Stimulated activated CD8-positive, alpha-beta memory T cell treated with anti-CD3 and anti-CD28 coated beads, Interleukin-7, amount 100 ng/mL, for 48 hours (primary cell): ENCODE measurements at places on chromosomes 13 and 19.

- no peak for DNase-seq
These were observed 5.0 kb downstream of the PRSS57 start for GRCh38 chr19:690203-690602.

DNA sequence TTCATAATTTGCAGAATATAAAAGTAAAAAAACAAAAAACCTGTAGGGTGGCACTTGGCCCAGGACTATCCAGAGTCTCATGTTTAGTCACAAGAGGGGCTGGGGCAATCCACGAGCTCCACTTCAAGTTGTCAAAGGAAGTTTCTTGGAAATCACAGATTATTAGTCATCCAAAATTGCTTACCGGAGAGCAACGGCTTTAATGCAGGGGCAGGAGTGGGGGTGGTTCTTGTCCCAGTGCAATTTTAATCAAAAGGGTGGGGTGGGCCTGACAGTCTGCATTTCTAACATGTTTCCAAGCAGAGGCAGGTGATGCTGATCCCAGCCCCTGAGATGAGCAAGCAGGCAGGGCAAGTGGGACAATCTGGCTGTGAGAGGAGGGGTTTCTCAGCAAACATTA lies 233.9 kb downstream of the ABCC4 start:
- no peak for DNase-seq

DNA sequence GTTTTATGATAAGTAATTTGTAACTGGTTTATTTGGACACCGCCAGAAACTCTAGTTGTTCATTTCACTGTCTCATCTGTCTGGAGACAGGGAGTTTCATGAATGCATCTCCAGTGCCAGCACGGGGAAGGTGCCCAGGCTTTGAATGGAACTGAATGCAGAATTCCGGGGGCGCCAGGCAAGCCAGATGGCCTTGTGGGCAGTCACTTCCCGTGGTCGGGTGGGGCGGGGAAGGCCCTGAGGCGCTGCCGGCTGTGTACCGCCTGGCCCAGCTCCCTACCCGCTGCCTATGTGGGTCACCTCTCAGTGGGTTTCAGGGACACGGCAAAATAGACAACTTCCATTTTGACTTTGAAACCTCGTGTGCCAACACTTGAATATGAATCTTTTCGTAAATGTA lies 28.8 kb upstream of the MCF2L start:
- DNase-seq = no peak

GRCh38 chr19:10508707-10509106 lies 5.6 kb upstream of the KEAP1 start:
- no peak for DNase-seq

DNA sequence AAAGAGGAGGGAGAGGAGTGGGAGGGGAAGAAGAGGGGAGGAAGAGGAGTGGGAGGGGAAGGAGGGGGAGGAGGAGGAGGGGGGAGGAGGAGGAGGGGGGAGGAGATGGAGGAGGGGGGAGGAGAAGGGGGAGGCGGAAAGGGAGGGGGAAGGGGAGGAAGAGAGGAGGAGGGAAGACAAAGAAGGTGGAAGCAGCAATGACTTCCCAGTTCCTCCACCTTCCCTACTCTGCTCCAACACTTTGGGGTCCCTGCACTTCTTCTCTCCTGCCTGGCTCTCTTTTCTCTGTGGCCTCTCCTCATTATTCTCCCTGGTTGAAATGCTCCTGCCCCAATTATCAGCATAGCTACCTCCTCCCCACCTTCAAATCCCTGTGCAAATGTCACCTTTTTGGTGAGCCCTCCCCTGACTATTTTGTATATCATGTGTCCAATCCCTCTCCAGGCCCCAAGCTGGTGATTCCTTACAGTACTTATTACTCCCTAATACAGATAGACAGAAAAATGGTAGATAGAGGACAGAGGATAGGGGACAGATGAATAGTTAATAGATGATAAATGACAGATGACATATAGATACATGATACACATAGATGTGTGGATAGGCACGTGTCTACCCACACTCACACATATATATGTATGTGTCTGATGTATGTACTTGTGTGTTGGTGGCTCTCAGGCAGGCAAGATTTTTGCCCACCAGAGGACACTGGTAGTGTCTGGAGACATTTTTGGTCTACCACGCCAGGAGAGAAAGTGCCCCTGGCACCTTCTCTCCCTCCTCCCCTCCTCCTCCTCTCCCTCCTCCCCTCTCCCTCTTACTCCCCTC lies 25.2 kb downstream of the NLRP9 start:
- no peak for DNase-seq

GRCh38 chr13:43150369-43151207 lies 127.2 kb downstream of the DNAJC15 start:
- no peak for DNase-seq

GRCh38 chr13:36088001-36088400 lies 43.2 kb downstream of the DCLK1 start:
- no peak for DNase-seq

DNA sequence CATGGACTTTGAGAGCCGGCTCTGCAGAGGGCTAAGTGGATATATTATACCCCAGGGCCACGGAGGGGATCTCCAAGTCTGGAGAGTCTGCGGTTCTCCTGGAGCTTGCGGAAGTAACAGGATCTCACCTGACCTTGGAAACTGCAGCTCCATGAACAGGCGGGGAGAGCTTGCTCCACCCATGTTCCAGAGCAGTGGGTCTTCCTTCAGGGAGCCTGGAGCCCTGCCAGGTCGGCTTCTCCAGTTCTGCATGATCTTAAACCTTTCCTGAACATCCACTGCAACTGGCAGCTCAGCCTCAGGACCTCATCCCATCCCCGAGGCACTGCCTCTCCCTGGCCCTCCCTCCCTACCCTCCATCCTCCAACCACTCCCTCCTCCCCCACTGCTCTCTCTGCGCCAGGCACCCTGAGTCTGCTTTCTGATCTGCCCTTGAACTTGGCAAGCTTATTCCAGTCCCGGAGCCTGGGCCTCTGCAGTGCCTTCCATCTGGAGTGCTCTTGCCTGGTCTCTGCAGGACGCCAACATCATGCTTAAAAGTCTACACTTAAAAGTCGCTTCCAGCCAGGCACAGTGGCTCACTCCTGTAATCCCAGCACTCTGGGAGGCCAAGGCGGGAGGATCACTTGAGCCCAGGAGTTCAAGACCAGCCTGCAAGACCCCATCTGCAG lies 13.2 kb downstream of the ATCAY start:
- DNase-seq = no peak

GRCh38 chr13:114154476-114154875 lies 22.1 kb upstream of the RASA3 start:
- no peak for DNase-seq

DNA sequence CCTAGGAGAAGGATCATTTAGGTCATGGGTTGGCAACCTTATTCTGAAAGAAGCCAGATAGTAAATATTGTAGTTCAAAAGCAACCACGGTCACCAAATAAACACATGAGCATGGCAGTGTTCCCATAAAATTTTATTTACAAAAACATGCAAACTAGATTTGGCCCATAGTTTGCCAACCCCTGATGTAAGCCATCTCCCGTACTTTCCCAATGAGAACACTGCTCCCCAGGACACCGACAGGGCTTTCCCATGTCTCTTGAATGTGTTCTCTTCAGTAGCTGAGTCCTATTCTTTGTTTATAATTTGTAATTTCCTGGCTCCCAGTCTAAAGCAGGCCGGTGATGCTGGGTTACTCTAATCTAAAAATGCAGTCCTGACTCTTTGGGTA lies 239.6 kb downstream of the LHFPL6 start:
- DNase-seq = no peak

- DNase-seq = no peak
These were observed 160.5 kb downstream of the LACC1 start for GRCh38 chr13:44040070-44040817.

DNA sequence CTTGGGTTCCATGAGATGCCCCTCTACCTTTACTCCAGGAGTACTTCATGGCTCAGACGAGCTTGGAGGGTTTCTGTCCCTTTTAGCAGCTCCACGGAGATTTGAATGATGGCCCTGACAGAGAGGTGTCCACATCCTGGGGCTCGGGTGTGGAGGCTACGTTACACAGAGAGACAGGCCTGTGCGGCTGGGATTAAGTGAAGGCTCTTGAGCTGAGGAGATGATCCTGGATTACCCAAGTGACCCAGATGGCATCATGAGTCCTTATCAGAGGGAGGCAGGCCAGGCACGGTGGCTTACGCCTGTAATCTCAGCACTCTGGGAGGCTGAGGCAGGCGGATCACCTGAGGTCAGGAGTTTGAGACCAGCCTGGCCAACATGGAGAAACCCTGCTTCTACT lies 12.4 kb downstream of the DPP9 start:
- DNase-seq = no peak

GRCh38 chr13:88142653-88143052 lies 471.5 kb downstream of the SLITRK5 start:
- DNase-seq = no peak

DNA sequence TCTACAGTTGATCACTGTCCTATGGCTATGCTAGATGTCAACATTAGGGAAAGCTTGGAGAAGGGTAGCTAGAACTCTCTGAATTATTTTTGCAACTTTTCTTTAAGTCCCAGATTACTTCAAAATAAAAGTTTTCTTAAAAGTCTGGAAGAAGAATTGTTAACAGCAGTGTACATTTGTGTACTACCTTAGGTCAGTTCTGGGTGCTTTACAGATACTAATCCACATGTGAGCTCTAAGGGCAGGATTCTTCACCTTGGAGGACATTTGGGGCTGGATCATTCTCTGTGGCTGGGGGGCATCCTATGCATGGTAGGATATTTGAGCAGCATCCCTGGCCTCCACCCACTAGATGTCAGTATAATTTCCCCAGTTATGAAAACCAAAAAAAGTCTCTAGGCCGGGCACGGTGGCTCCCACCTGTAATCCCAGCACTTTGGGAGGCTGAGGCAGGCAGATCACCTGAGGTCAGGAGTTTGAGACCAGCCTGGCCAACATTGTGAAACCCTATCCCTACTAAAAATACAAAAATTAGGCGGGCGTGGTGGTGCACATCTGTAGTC lies 2.8 kb downstream of the BRME1 start:
- DNase-seq = no peak

DNA sequence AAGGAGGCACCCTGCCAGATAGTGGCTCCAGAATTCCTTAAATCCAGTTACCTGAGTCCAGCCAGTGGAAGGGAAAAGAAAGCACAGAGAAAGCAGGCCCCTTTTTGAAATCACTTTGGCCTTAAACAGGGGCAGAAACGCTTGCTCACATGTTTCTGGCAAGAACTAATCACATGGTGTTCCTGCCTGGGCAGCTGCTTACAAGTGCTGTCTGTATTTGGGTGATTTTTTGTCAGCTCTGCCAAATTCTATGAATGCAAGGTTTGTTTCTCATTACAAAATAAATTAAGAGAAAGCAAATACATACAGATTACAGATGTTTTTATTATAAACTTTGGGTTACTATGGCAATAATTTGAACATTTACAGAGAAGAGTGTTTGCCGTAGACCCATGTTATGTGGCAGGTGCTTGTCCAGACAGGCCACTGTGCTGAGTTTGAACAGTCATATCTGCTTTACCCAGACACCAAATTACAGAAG lies 1237.8 kb downstream of the SLITRK5 start:
- DNase-seq = no peak

- DNase-seq = no peak
These were observed 3.9 kb upstream of the CATSPERG start for GRCh38 chr19:38331728-38332127.

DNA sequence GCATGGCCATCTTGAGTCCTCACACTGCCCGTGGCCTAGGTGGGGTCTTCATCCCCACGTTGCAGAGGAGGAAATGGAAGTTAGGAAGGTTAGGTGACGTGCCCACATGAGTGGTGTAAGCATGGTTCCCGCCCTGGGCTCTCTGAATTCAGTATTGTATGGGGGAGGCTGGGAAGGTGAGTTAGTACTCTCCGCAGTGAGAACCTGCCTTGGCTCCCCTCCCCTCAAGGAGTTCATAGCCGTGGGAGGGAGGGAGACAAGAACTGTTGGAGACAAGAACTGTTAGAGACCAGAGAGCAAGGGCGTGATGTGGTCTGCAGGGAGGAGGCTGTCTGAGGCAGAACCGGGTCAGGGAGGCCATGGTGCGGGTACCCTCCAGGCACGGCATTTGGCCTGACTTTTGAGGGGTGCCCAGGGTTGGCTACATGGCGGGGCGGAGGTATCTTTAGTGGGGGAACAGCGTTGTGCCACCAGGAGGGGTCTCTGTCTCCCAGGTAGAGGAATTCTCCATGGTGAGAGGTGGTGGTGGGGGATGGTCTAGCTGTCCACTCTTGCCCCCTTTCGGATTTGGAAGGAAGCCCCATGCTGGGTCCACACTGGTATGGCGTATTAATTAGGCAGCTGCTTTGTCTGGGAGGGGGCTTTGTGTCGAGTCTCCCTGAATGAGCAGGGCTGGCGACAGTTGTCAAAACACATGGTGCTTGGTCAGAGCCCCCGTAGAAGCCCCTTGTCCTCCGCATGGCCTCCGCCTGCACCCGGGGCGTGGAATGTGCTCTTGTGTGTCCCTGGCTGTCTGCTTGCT lies 45.8 kb downstream of the CAPN12 start:
- no peak for DNase-seq

GRCh38 chr13:30845297-30846214 lies 60.5 kb upstream of the MEDAG start:
- no peak for DNase-seq

DNA sequence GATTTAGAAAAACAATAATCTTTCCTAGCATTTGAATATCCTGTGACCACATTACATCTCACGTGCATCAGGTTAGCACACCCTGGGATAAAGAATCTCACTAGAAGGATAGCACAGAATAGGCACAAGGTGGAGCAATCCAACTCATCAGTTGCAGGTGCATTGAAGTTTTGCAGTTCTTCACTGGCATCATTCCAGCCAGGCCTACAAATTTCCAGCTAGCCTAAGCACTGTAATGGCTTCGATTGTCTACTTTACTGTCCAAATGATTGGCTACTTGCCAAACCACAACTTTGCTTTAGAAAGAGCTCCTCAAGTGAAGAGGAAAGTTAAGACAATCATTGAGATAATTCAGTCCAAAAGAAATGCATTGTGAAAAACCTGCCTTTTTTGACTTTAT lies 89.5 kb downstream of the SPRY2 start:
- no peak for DNase-seq

- no peak for DNase-seq
These were observed 114.8 kb upstream of the TRPC4 start for GRCh38 chr13:37984357-37984756.

- DNase-seq = no peak
These were observed 108.9 kb downstream of the SLC7A1 start for GRCh38 chr13:29486551-29486950.

- DNase-seq = no peak
These were observed 78.7 kb upstream of the TNFSF11 start for GRCh38 chr13:42495255-42495654.

- DNase-seq = no peak
These were observed at the start of gene FARP1 for GRCh38 chr13:98142380-98143156. TSS of gene FARP1 (plus strand) at chr13:98143094. CDS start at chr13:98213243, 70,149 bp downstream.

DNA sequence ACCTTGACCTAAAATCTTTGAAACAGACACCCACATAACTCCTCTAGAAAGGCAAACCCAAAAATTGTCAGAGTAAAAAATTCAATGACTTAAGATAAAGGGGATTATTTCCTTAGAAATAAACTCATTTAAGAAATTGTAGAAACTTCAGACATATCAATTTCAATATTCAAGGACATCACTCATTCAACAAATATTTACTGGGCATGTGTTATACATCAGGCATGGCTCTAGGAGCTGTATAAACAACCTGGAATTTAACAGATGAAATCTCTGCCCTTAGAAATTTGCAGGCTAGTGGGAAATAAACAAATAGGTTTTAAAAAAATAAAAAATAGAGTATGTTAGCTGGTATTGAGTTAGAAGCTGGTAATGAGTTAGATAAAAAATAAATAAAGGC lies 84.0 kb upstream of the LSM14A start:
- DNase-seq = no peak

- no peak for DNase-seq
These were observed 110.6 kb upstream of the MIR17HG start for GRCh38 chr13:91236921-91237320.

- no peak for DNase-seq
These were observed 15.4 kb downstream of the TNFAIP8L1 start for GRCh38 chr19:4654437-4655361.
